ENCODE measurements at places on chromosomes 5 and 9. TPM values are rescaled to one million over a fixed set of nuclear protein-coding genes. Genes with fewer than 3 reads are reported as not detected.

- DNase-seq: no peak
Observed at GRCh38 chr5:156120777-156121176, 206.2 kb upstream of the SGCD start.

- no peak for DNase-seq
Observed at GRCh38 chr9:123028136-123028535, 5.3 kb upstream of the GPR21 start.

GRCh38 chr5:65823845-65824445 lies 101.9 kb downstream of the NLN start:
- DNase-seq: no peak

GRCh38 chr9:75133396-75133795 lies 45.1 kb downstream of the OSTF1 start:
- DNase-seq: no peak

- DNase-seq: peak; percentile 48
Observed at GRCh38 chr9:84875193-84875592, 205.7 kb downstream of the NTRK2 start.

DNA sequence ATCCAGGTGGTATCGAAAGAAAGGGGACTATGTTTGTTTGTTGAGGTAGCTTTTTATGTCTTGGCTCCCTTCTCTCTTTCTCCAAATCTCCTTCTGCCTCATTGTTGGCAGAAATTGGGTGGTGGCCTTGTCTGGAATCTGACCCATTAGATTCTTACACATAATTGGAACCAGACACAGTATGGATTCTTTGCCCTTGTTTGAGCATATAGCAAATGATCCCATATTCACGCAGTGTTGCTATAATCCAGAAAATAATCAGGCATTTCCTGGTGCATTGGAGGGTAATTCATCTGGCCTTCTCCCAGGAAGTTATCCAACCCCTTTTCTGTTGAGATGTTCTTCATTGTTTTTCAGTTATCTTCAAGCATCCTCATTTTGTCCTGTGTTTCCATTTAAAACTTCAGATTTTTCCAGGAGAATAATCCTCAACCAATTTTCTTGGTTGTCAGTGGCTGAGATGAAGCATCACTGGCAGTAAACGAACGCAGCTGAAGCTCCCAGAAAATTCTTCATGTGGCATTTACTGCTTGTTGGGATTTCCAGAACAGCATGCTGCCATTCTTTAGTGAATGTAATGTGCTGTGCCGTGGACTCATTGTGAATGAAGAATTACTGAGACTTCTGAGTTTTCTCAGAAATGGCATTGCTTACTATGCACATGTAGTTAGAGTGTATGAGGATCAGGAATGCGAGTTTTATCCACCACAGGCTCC lies 70.5 kb upstream of the NTRK2 start:
- no peak for DNase-seq

DNA sequence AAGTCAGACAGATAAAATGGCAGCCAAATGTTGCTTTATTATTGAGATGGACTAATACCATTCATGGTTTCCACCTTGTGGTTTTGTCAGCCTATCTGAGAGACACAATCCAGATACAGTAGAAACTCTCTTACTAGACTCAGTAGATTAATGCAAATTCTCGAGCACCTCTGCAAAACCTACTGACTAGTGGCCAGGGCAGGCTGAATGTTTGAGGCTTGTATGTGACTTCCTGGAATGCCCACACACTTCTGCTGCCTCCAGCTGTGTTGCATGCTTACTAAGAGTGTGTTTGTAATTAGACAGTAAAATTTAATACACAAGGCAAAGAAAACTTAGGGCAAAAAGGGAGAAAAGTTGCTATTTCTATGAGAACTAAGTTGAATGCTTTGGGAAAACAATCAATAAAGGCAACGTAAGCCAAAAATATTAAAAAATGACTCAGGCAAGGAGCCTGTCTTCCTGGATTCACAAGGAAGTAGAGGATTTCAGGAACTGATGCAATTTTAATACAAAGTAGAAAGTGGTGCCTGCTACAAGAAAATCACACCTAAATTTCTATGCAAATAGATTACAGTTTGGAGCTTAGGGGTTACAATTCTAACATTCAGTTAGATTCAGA lies 30.2 kb upstream of the CCNG1 start:
- peak; percentile 72 for DNase-seq

Gene SLC34A1
- not detected for total RNA-seq

Gene TRAF2
- total RNA-seq: 25.6 TPM

Gene ALAD
- total RNA-seq: 16.6 TPM
